Hematopoietic multipotent progenitor cell treated with erythropoietin and hydrocortisone succinate and interleukin-3 and kit ligand, for 4 days (in vitro differentiated cells): ENCODE measurements at places on chromosomes 5 and 9.

DNA sequence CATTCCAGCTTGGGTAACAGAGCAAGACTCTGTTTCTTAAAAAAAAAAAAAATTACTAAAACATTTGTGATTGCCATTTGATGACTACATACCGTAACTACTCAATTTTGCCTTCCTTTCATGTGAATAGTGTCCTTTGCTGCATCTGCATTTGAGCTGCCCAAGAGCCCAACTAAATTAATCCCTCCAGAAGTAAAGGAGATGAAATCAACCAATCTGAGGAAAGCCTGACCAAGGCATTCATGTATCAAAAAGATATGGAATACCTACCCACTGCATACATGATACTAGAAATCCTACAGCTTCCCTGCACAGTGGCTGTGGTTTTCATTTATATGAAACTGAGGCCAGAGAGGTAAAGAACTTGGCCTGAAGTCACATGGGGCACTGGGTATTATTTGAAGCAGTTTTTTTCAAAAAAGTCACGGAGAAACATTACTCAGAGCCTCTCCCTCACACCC, 177.5 kb downstream of the AOPEP start:
- no peak for DNase-seq

GRCh38 chr5:151258201-151258611, 5.2 kb downstream of the GM2A start:
- DNase-seq: peak; percentile 22

- no peak for DNase-seq
These were observed 142.9 kb downstream of the GNA14 start for GRCh38 chr9:77505232-77505631.

DNA sequence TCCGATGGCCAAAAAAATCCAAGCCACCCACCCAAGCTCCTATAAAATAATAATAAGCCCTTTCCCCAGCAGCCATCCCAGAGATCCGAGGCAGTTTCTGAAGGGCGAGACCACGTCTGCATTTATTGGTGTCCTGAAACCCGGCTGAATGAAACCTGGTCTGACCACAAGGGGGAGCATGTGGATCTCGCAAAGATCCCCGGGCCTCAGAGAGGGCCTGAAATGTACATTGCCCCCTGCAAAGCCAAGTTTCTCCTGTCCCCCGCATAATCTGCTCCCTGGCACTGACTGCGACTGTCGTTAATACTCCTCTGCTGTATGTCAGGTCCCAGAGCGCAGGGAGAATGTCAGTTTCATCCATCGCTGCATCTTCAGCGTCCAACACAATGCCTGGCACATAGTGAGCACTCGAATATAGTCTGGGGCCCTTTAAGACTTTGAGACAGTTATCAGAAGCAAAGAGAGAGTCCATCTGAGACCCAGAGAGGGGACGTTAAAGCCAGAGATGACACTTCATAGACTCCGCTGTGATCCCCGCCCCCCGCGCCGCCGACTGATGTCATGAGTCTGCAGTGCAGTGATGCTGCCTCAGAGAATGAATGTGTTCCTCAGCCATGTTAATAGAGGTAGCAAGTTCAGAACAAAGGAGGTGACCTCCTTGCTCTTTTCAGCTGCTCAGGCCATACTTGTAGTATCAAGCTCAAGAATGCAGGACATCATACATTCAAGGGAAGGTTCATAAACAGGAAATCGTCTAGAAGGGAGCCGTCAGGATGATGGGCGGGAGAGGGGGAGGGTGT, 74.5 kb upstream of the BARHL1 start:
- peak; percentile 84 for DNase-seq

GRCh38 chr5:77337686-77338085, 127.2 kb downstream of the PDE8B start:
- no peak for DNase-seq

- peak; percentile 21 for DNase-seq
These were observed 887.1 kb downstream of the MAT2B start for GRCh38 chr5:164392531-164392930.

GRCh38 chr5:166845044-166845443, 1446.4 kb upstream of the WWC1 start:
- DNase-seq: peak; percentile 54

GRCh38 chr9:35103660-35104191, 795 bp upstream of the STOML2 start:
- DNase-seq: no peak

DNA sequence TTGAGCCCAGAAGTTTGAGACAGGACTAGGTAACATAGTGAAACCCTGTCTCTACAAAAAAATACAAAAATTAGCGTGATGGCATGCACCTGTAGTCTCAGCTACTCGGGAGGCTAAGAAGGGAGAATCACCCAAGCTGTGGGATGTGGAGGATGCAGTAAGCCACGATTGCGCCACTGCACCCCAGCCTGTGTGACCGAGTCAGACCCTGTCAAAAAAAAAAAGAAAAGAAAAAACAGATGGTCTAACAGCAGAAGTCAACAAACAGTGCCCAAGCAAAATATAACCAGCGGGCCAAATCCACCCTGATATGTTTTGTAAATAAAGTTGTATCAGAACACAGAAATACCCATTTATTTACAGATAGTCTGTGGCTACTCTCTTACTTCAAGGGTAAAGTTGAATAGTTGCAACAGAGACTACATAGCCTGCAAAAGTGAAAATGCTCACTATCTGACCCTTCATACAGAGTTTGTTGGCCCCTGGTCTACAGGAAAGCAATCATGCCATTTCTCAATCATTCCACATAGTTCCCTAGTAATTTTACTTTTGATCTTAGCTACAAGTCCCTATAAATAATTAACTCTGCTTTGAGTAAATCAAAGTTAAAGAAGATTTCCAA, 383.7 kb downstream of the TLE1 start:
- no peak for DNase-seq

GRCh38 chr5:59062986-59063683, 480.3 kb downstream of the RAB3C start:
- DNase-seq: no peak

- DNase-seq: no peak
These were observed 2396.1 kb upstream of the C9orf72 start for GRCh38 chr9:29969408-29969807.

- DNase-seq: peak; percentile 17
These were observed 12.7 kb downstream of the ABLIM3 start for GRCh38 chr5:149153751-149154610.

DNA sequence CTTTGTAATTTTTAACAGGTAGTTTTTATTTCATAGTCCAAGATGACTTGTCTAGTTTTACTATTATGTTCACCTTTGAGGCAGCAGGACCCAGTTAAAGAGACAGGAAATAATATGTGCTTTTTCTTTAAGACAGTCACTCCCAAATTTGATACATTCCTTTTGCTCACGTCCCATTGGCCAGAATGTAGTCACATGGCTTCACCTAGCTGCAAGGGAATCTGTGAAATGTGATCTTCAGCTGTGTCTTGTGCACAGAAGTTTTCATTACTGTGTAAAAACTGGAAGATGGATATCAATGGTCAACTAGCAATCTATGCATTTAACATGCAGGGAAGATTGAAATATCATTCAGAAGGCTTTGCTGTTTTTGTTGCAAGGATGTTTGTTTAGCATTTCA, 41.1 kb downstream of the XRCC4 start:
- no peak for DNase-seq

GRCh38 chr5:38009749-38010358, 170.0 kb upstream of the GDNF start:
- no peak for DNase-seq

- no peak for DNase-seq
These were observed 113.8 kb downstream of the GADD45G start for GRCh38 chr9:89718651-89719050.

DNA sequence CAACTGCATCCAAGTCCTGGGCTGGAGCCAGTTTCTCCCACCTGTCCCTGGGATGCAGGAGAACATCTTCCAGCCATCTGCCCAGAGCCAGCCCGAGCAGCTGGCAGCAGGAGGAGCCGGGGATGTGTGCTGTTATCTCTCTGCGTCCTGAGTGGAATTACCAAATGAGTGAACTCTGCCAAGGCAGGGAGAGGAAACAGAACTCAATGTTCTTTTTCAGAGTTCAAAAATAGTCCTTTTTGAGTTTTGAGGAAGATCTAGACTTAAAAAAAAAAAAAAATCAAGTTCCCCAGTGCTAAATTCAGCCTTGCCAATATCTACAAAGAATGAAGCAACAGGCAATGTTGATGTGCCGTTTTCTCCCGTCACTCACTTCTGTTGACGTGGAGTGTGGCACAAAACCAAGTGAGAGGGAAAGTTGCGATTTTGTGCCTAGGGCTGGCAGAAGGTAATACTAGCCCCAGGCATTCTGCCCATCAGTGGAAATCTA, 56.2 kb downstream of the TMOD1 start:
- peak; percentile 39 for DNase-seq

- DNase-seq: no peak
These were observed 18.9 kb downstream of the UBE2QL1 start for GRCh38 chr5:6467591-6467990.

- no peak for DNase-seq
These were observed 613.6 kb upstream of the KLF4 start for GRCh38 chr9:108103046-108103693.

- DNase-seq: no peak
These were observed 136.3 kb downstream of the ADAMTS16 start for GRCh38 chr5:5276430-5276829.

- no peak for DNase-seq
These were observed 1989.8 kb downstream of the EFNA5 start for GRCh38 chr5:105680858-105681475.

DNA sequence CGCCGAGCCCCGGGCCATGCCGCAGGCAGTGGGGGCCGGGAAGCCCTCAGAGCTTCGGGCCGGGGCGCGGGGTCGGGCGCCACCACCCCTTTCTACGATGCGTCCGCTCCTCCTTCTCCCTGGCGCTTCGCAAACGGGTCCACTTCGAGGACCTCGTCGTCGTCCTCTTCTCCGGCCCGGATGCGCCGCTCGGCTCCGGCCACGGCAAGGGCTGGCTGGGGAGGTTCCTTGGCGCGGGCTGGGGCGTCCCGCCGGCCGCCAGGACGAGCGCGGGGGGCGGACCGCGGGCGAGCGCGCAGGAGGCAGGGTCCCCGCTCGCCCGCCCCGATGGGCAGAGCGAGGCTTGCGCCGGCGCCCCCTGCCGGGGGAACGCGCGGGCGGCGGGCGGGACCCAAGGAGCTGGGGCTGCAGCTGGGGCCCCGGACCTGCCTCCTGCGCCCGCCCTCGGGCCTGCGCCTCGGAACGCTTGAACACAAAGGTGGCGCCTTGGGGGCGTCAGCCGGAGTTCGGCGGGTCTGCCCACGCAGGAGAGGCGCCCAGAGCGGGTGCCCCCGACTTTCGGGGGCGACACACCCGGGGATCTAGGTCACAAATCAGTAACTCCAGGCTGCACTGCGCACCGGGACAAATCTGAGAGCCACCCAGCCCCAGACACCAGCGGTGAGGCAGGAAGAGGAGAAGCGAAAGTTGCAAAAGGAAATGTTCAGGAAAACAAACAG, at the start of gene ROR2:
TSS of gene ROR2 (minus strand) at position 283 of the 719 bp plus-strand sequence.
- peak; percentile 75 for DNase-seq

DNA sequence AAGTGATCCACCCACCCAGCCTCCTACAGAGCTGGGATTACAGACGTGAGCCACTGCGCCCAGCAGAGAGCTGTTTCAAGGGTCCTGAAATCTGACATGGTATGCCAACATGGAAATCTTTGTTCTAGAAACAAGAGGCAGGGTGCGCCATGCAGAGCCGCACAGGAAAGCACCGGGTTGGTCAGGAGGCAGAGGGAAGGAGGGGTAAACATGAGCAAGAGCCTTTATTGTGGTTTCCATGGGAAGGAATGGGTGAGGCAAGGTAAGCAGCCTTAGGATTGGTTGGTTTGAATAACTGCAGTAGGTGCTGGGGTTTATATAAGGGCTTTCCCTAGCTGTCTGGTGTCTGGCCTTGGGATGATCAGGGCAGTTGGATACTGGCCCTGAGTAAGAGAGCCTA, 5.5 kb upstream of the EXOSC2 start:
- DNase-seq: no peak

- no peak for DNase-seq
These were observed 35.1 kb downstream of the SKIC3 start for GRCh38 chr5:95519681-95520080.
